ENCODE measurements at places on chromosomes 4 and X.

DNA sequence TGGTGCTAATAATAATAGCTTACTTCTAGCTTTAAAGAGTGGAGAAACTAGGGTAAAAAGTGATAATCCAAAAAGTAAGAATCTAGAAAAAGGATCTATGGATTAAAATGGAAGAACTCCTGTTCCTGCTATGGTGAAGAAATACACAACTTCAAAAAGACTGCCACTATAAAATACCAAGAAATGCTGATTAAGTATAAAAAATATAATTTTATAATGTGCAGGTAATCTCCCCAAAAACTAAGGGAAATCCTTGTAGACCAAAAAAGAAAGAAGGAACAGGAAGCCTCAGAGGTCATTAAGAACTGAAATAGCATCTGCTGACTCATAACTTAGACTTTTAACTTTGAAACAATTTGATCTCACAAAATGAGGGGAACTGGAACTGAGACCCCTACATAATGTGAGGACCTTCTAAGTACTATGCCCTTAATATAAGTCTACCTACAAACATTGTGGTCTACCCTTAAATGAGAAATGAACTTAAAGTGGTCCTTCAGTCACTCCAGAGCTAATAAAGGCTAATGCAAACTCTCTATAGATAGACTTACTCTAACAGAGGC, 50.6 kb upstream of the SRPX start:
- DNase-seq = no peak

DNA sequence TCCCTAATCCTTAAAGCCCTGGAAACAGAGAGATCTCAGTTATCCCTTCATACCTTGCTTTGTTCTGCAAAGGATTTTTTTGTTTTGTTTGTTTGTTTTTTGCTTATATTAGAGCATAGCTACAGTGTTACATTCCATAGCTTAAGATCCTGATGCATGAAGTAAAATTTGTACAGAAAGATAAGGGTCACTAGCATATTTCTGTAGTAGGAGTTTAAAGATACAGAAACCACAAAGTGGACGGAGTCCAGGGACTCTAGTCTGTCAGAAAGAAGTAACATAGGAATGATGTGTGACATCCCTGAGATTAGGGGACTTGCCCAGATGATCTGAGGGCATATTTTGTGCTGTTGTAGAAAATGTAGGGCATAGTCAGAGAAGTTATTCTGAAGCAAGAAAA, 151.9 kb upstream of the PLAC1 start:
- no peak for DNase-seq

- DNase-seq = no peak
These were observed 572.3 kb downstream of the PCDH11X start for GRCh38 chrX:92351511-92351910.

- DNase-seq = no peak
These were observed 31.0 kb downstream of the NSDHL start for GRCh38 chrX:152861826-152862225.

DNA sequence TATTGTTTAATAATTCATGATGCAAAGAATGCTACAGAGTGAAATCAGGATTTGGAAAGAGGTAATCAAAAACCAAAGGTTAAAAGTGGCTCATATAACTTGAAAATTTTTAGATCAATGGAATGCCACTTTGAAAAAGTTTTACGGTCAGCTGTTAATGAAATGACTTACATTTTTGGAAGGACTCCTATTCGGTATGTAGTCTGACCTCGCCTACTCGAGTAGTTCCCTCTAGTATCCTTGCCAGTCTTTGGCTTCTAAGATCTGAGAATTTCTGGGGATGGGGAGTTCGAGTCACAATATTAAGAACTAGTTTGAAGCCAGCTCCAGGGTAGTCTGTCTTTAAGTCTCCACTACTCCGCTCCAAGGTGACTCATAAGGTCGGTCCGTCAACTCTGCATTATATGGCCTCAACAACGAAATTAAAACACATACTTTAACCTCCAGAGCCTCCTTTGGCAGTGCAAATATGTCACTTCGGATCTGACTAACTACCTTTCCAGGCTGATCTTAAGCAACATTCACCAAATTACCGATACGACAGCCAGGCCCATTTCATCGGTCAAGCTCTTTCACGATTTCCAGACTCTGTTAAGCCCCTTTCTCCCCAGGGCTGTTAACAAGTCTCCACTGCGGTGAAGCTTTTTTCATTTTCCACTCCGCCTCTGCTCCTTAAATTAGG, 733 bp upstream of the NAA15 start:
- peak; percentile 38 for DNase-seq

DNA sequence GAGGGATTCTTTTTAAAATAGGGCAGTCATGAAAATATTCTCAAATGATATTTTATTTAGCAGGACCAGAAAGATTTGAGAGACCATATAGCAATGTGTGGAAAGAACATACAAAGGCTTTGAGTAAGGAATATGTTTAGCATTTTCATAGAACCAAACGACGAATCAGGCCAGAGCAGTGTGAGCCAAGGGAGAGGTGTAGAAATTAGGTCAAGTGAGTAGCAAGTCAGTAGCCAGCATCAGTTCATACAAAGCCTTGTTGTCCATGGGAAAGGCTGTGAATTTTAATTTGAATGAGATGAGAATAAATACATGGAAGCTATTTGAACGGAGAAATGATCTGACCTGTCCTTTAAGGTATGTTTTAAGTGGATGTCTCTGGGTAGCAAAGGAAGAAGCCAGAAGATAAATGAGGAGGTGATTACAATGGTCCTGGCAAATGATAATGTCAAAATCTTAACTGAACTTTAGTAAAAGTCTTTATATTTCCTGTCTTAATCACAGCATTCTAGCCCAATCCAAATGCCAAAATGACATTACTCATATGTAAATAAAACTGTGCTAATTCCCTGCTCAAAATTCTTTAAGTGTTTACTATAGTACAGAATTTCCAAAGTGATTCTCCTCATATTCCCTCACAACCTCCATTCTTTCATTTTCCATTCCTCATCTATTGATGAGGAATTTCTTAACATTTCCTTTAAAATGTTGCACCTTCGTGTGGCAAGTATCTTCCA, 155.7 kb upstream of the SLIT2 start:
- no peak for DNase-seq

DNA sequence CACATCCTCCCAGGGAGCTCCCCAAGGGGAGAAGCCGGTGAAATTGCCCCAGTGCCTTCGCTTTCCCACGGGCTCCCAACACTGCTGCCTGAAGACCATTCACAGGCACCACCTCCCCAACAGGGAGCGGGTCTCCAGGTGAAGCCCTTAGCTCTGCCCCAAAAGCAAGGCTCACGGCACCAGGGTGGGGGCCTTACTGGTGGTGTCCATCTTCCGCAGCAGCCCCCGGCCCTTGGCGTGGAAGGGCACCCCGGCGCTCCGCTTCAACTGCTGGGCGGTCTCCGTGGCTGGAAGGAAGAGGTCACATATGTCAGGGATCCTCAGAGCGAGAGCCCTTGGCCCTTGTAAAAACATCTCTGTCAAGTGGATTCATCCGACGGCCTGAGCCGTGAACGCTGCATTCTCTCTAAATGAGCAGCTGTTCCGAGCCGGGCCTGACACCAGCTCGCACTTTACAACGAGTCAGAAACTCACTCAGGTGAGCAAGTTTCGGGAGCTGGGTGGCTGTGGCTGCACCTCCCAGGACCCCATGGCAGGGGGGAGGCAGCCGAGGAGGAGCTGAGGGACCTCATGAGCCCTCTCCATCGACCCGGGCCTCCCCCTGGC, 20.9 kb downstream of the NELFA start:
- DNase-seq = no peak

- no peak for DNase-seq
These were observed 38.9 kb downstream of the WDR1 start for GRCh38 chr4:10077483-10078335.

GRCh38 chrX:115547448-115547847, 13.5 kb upstream of the PLS3 start:
- DNase-seq = peak; percentile 45

DNA sequence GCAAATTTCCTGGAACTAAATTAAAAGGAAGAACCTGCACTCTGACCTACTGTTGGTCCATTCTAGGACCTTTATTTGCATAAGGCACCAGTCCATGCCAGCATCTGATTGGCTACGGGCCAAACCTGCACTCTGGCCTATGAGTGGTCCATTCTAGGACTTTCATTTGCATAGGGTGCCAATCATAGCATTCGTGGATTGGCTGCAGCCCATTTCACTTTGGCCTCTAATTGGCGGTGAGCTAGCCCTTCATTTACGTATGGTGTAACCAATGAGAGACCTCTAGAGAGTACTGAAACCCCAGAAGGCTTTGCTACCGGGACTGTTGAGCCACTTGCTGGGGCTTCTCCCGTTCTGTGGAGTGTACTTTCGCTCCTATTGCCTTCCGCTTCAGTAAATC, 6.1 kb upstream of the RNF175 start:
- DNase-seq = no peak

All from GM23338 (cell line).